ENCODE measurements at places on chromosomes 4 and X.

- peak; percentile 83 for DNase-seq
Observed at GRCh38 chr4:102760645-102761295, at the start of gene MANBA. Gene MANBA, minus strand, starts transcription at chr4:102760968. Its CDS starts 74 bp downstream, at chr4:102760894.

DNA sequence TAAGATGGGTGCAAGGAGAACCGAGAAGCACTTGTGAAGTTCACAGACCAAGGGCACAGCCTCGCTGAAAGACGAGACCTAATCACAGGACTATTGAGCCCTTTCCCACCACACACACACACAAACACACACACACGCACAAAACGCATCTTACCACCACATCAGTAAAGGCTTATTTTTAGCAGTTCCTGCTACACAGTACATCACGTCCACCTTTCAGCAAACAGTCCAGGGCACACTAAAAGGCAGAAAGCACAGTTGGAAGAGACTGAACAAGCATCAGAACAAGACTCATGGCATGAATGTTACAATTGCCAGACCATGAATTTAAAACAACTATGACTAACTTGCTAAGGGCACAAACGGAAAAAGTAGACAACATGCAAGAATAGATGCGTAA, 83.6 kb upstream of the MAPK10 start:
- no peak for DNase-seq

DNA sequence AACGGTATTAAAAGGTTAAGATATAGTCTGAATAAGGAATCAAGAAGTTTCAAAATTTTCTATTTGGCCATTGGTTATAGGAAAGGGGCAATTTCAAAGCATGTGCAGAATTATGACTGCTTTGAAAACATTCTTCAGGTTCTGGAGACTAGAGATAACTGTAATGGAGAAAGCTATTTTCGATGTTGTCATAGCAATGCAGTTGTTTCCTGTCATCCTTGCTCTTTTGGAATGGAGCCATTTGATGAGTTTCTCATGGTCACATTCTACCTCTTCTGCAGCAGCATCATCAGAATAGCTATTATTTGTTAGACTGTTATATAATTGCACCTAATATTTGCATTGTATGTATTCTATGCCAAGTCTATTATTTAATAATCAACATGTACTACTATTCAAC, 368.2 kb upstream of the NR3C2 start:
- DNase-seq, result no peak

DNA sequence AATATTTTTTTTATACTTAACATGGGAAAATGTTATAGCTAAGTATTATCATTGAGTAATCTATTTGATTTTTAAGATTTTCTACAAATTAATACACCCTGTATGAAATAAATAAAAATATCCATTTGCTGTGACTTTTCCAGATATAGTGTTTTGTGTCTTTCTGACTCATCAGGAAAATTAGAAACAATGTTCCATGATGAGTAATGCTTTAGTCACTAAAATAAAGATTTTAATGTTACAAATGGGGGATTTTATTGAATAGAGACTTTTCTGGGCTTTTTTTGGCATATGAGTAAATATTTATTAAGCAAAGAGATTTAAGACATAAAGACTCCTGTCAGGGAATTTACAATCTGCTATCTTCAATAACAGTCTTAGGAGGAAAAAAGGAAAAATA, 279.2 kb upstream of the NOCT start:
- no peak for DNase-seq

DNA sequence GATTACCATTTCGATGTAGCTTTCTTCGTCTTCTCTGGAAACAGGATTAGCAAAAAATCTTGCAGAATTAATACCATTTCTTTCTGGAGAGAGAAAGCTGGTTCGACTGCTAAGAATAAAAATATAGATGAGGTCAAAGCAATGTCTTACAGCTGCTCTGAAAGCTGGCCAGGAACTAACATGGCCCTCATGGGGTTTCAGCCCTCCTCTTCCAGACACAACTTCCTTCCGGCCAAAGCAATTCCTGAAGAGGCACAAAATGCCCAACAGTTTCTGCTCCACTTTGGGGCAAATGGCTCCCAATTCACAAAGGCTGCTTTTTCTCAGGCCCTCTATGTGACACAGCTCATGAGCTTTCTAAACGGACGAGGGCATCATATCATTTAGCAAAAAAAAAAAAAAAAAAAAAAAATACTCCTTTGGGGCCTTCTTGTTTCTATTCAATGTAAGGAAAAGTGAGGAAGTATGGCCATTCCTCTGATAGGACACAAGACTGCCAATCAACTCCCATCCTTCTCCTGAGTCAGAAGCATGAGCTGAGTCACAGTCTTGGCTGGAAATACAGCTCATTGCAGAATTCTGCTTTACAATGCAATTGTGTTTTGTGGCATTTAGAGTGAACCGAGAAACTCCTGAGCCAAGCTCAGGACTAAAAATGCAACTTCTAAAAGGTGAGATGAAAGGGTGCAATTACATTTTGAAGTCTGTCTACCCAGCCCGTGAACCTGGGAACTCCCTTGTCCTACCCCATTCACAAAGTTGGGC, 42.7 kb upstream of the CTAG2 start:
- no peak for DNase-seq

GRCh38 chr4:99090481-99091215, 2.1 kb upstream of the ADH5 start:
- DNase-seq, result no peak

DNA sequence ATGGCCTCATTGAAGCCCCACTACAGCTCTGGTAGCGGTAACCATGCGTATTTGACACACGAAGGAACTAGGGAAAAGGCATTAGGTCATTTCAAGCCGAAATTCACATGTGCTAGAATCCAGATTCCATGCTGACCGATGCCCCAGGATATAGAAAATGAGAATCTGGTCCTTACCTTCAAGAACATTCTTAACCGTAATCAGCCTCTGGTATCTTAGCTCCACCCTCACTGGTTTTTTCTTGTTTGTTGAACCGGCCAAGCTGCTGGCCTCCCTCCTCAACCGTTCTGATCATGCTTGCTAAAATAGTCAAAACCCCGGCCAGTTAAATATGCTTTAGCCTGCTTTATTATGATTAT, 876 bp downstream of the HPRT1 start:
- DNase-seq, result peak; percentile 32

GRCh38 chrX:19682712-19683331, 167.5 kb upstream of the MAP3K15 start:
- no peak for DNase-seq

- no peak for DNase-seq
Observed at GRCh38 chr4:3413217-3413671, 28.5 kb upstream of the HGFAC start.

GRCh38 chr4:88567591-88567990, 24.7 kb upstream of the HERC3 start:
- no peak for DNase-seq

- DNase-seq, result no peak
Observed at GRCh38 chr4:104749062-104749461, 254.4 kb upstream of the CXXC4 start.

- peak; percentile 2 for DNase-seq
Observed at GRCh38 chrX:106619797-106620196, 8.0 kb downstream of the RADX start.

- DNase-seq, result no peak
Observed at GRCh38 chr4:115841871-115842270, 728.5 kb upstream of the NDST4 start.

DNA sequence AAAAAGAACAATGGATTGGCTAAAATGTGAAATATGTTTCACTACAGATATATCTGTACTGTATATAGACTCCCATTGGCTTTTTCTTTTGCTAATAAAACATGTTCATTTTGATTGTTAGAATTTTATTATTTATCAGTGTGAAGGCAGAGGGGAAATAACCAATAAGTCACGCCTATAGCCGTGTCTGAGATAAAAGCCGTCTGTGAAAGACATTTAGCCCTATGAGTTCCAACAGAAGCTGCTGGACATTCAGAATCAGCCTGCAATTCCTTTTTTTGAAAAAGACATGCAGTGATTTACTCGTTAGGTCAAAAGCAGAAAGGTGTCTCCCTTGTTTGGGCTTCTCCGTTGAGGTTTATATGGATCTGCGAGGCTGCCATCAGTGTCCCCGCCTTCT, 24.2 kb upstream of the SLC25A4 start:
- DNase-seq, result no peak

- peak; percentile 23 for DNase-seq
Observed at GRCh38 chrX:64204252-64204651, 1.3 kb downstream of the AMER1 start.

- DNase-seq, result no peak
Observed at GRCh38 chr4:113384600-113384999, 335.1 kb downstream of the ANK2 start.

DNA sequence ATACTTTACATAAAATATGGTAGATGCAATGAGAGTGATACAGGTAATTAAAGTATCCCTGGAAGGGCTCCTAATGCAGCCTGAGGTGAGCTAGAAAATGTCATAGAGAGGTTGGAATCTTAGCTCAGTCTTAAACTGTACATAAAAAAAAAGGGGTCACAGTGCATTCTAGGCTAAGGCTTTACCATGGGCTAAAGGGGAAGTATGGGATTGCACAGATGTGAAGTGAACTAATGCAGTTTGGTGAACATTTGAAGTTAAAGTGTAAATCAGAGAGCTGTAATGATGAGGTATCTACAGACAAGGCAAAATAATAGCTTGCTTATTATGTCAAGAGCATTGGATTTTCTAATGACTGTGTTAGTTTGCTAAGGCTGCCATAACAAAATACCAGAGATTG, 405.9 kb downstream of the ADGRL3 start:
- no peak for DNase-seq
